ENCODE measurements at places on chromosomes 6 and 20. TPM values are rescaled to one million over a fixed set of nuclear protein-coding genes. Genes with fewer than 3 reads are reported as not detected.

- DNase-seq, result no peak
Observed at GRCh38 chr6:57276946-57277345, 40.5 kb upstream of the PRIM2 start.

DNA sequence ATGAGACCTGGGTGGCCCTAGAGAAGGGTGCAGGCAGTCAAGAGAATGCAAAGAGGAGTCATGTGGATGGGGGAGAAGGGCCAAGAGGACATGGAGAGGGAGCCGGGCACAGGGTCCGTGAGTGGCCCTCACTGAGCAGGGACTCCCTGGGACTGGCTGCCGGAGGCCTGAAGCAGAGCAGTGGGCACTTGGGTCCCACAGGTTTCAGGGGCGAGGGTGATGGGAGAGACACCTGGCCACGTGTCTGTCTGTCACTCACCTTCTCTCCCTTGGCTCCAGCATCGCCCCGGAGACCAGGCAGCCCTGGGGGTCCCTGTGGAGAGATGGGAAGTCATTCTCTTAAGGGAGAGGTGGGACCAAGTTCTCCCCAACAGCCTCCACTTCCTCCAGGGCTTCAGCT is 25.5 kb downstream of the COL11A2 start:
- no peak for DNase-seq

GRCh38 chr6:133804265-133804664 is 84.6 kb upstream of the TCF21 start:
- no peak for DNase-seq

- no peak for DNase-seq
Observed at GRCh38 chr20:64074963-64075362, 4.4 kb downstream of the RGS19 start.

- no peak for DNase-seq
Observed at GRCh38 chr20:43252761-43253160, 63.1 kb upstream of the PTPRT start.

- no peak for DNase-seq
Observed at GRCh38 chr20:36507746-36508145, 33.6 kb upstream of the MYL9 start.

DNA sequence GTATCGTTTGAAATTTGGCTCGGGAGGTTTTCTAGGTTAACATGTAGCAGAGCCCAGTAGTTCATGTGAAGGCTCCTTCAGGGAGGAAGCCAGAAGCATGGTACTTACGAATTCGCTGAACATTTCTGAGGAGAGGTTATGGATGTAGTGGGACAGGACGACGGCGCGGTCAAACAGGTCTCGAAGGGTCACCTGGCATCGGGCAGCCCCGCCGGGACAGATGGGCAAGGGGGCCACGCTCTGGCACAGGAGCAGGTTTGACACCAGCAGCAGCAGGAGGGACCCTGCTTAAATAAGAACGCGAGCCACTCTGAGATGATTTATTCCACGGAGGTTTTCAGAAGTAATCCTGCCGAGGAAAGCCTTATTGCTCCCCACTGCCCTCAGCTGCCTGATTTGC is 2.5 kb downstream of the PRL start:
- no peak for DNase-seq

DNA sequence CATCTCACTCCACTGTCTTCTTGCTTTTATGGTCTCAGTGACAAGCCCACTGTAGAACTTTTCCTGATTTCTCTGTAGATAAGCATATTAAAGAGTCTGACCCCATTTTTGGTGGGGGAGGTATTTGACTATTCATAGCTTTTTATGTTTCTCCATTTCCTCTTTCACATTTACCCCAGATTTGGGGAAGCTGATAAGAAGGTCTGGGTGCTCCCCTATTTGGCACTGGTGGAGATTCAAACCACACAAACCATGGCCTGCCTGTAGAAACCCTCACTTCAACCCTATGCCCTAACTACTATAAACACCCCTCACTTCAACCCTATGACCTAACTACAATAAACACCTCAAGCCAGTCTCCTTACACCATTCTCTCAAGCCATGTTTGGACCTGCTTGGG is 196.2 kb upstream of the SYNDIG1 start:
- no peak for DNase-seq

DNA sequence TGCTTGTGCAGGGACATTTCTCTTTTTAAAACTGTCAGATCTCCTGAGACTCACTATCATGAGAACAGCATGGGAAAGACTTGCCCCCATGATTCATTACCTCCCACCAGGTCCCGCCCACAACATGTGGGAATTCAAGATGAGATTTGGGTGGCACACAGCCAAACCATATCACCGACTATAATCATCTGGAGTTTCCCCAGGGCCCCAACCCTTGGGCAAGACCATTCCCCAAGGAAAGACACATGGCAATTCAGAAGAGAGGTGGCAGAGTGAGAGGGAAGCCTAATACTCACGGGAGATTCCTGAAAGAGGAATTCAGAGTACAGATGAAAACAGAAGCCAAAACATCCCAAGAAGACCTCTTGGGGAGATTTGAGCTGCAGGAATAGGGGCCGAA is 291.0 kb upstream of the PLCB4 start:
- DNase-seq, result no peak

DNA sequence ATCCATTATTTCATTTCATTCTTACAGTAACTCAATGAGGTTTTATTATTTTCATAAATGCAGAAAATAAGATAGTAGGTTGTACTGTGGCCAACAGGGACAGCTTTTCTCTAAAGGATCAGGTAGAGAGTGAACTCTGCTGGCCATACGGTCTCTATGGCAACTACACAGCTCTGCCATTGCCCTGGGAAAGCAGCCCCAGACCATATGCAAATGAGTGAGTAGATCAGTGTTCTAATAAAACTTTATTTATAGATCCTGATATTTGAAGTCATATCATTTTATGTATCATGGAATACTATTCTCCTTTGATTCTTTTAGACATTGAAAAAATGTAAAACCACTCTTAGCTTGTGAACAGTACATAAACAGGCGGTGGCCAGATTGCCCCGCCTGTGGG is 192.5 kb upstream of the RREB1 start:
- no peak for DNase-seq

DNA sequence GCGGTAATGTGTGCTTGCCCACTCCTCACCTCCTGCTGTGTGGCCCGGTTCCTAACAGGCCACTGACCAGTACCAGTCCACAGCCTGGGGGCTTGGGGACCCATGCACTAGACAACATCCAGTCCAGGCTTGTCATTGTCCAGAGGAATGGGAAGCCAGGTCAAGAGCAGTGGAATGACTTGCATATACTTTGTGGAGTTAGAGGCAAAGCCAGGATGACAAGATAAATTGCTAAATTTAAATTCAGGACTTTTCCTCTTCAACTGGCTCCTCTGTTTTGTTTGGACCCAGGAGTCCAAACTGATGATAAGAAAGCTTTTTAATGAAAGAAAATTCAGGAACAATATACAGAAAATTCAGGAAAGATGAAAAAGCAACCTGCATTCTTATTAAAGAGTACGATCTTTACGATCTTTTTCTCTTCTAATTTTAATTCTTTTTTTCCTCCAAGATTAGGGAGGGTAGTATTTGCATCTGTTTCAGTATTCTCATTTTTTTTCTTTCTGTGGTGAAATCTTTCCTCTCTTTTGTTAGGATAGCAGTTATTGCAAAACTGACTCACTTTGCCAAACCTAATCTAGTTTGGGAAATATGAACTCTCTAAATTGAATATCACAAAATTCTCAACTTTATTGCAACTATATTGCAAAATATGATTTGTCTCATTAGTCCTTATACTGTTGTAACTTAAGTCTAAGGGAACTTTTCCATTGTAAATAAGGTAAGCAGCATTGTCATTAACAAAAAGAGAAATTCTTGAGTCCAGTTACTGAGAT is 48.2 kb downstream of the DCBLD1 start:
- DNase-seq, result no peak

DNA sequence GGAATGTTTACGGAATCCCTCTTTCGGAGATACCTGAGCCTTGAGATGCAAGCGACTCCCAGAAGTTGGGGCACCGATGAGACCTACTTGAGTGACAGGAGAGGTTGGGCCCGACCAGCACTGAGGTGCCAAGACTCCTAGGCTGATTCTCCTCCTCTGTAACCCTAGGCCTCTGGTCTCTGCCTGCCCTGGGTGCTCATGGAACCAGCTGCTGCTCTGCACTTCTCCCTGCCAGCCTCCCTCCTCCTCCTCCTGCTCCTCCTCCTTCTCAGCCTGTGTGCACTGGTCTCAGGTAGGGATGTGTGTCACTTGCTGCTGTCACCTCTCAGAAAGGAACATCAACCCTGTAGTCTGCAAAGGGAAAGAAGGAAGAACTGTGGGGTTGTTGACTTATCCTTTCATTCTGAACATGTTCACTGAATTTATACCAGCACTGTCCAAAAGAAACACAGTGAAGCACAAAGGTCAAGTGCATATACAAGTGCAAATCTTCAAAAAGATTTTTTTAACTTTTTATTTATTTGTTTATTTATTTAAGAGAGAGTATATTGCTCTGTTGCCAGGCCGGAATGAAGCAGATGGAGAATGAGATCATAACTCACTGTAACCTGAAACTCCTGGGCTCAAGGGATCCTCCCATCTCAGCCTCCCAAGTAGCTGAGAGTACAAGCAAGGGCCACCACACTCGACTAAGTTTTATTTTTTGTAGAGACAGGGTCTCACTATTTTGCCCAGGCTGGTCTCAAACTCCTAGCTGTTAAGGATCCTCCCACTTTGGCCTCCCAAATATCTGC is 913 bp downstream of the BTN2A2 start:
- no peak for DNase-seq

GRCh38 chr6:17013701-17014100 is 88.1 kb upstream of the STMND1 start:
- no peak for DNase-seq

DNA sequence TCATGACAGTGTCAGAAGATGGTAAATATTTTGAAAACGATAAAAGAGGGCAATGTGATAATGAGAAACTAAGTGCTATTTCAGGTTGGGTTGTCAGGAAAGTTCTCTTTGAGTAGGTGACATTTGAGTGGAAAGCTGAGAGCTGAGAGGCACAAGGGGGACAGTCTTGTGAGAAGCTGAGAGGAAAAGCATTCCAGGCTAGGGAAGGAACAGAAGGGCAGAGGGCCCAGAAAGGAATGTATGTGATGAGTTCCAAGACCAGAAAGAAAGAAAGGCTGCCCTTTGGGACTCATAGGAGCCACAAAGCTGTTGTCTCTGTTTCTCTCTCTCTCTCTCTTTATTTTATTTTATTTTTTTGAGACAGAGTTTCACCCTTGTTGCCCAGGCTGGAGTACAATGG is 7.6 kb upstream of the RNF182 start:
- DNase-seq, result no peak

GRCh38 chr6:158269657-158270056 is 42.6 kb upstream of the TULP4 start:
- DNase-seq, result no peak

HTR1E gene
- total RNA-seq, result not detected

SLC22A3 gene
- not detected for total RNA-seq

PI16 gene
- total RNA-seq, result 0.18 TPM

RTF2 gene
- total RNA-seq, result 76.3 TPM
